ENCODE measurements at places on chromosomes 16 and 17. TPM values are rescaled to one million over a fixed set of nuclear protein-coding genes. Genes with fewer than 3 reads are reported as not detected.

DNA sequence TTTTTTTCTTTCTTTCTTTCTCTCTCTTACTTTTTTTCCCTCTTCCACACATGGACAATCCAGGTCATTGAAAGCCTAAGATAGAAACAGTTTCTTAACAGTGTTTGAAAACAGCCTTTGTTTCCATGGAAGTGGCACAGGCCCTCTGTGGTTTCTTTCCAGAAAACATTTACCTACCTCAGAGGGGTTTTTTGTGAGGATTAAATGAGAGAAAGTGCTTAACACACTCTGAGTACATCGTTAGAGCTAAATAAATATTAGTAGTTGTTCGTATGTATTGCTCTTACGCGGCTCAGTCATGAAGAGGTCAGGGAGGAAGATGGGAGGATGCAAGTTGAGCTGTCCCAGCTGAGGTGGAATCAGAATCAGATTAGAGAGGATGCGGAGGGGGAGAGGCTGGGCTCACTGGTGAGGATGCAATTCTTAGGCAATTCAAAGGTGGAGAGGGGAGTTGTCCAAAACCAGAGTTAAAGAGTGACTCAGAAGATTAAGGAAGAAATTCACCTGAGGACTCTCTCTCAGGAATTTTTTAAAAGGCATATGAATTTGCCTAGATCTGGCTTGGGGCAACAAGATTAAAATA lies 345.4 kb downstream of the PMP22 start:
- H3K27ac ChIP-seq, result no peak overlapping the region
- no peaks in the 10 kb centered on the region for H3K36me3 ChIP-seq
- H3K27me3 ChIP-seq, result peaks cover 3% of the 10 kb centered on the region
- no peaks in the 10 kb centered on the region for H3K4me1 ChIP-seq

DNA sequence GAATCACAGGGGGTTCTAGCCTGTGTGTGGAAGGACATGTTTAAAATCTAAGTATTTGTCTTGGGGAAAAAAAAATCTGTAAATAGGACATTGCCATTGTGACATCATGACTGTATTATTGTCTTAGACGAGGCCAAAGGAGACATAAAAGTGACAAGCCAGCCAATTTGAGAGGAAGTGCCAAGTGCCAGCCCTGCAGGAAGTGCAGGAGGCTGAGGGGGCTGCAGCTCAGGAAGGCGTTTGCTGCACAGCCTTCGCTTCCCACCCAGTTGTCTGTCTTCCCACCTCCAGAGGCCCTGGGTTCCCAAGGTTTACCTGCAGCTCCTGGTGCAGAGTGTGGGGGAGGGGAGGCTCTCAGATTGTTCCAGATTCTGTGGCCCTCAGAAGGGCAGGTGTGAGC lies 1.3 kb downstream of the ADCY7 start:
- DNase-seq, result peak; percentile 48
- H3K4me1 ChIP-seq, result peaks cover 74% of the 10 kb centered on the region
- peak overlapping the region; percentile 93 for H3K4me3 ChIP-seq
- peaks cover 9% of the 10 kb centered on the region for H3K36me3 ChIP-seq
- H3K27me3 ChIP-seq, result no peaks in the 10 kb centered on the region

DNA sequence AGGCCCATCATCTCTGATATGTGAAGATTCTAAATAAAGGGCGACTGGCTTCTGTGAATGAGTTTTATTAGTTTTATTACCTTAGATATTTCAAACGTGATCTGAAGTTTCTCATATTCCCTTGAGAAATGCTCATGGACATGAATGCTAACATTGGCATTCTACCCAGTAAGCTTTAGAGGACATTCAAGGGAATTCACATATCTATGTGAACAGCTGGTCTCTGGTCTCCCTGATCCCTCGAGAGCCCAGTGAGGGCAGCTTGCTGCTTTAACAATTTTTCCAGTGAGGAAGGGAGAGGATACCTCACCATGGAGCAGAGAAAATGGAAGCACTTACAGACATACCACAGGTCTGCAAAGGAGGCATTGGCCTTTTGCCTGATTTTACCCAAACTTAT lies 312.7 kb downstream of the CA10 start:
- H3K36me3 ChIP-seq, result no peaks in the 10 kb centered on the region
- DNase-seq, result no peak
- no peak overlapping the region for H3K4me3 ChIP-seq
- no peak overlapping the region for H3K27ac ChIP-seq
- H3K27me3 ChIP-seq, result peaks cover 2% of the 10 kb centered on the region
- H3K4me1 ChIP-seq, result no peaks in the 10 kb centered on the region

GRCh38 chr17:82324566-82325285 lies 7.3 kb upstream of the CD7 start:
- no peaks in the 10 kb centered on the region for H3K36me3 ChIP-seq
- peaks cover 6% of the 10 kb centered on the region for H3K4me1 ChIP-seq
- no peak for DNase-seq

DNA sequence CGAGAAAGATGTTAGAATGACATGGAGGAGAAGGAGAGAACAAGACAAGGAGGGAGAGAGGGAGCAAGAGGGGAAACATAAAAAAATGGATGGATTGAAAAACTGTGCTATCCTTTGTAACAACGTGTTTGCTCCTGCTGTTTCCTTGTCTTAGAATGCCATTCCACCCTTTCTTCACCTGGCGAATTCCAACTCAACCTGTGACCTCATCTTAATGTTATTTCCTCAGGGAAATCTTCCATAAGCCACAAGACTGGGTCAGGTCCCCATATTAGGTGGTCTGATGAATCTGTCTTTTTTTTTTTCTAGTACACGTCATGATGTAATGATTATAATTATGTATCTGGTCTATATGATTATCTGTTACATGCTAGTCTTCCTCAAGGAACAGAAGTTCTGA lies 195.0 kb upstream of the MAF start:
- no peak for DNase-seq
- H3K4me3 ChIP-seq, result no peak overlapping the region
- no peaks in the 10 kb centered on the region for H3K27me3 ChIP-seq
- H3K4me1 ChIP-seq, result no peaks in the 10 kb centered on the region
- no peaks in the 10 kb centered on the region for H3K36me3 ChIP-seq

GRCh38 chr16:2472885-2473445 lies 1.9 kb downstream of the NTN3 start:
- H3K4me3 ChIP-seq, result peak overlapping the region; percentile 42
- H3K4me1 ChIP-seq, result peaks cover 13% of the 10 kb centered on the region
- H3K27ac ChIP-seq, result no peak overlapping the region
- H3K36me3 ChIP-seq, result no peaks in the 10 kb centered on the region
- peaks cover 37% of the 10 kb centered on the region for H3K27me3 ChIP-seq

Gene STH
- not detected for total RNA-seq

Gene ABCC12
- total RNA-seq, result not detected

All from activated naive CD8-positive, alpha-beta T cell treated with anti-CD3 and anti-CD28 coated beads, Interleukin-2, amount 10 ng/mL, durations not matched to agents 7 days and 5 days (primary cell).